ENCODE measurements at places on chromosomes 1 and 21. TPM values are rescaled to one million over a fixed set of nuclear protein-coding genes. Genes with fewer than 3 reads are reported as not detected.

The EPHA10 gene
- 0.74 TPM for total RNA-seq

The BEND5 gene
- not detected for total RNA-seq

The TIE1 gene
- not detected for total RNA-seq

The AADACL3 gene
- not detected for total RNA-seq

The GPATCH3 gene
- total RNA-seq: 9.9 TPM

The WNT9A gene
- 6.6 TPM for total RNA-seq

The IVL gene
- 0.33 TPM for total RNA-seq

The URB2 gene
- 35.5 TPM for total RNA-seq

The MROH7 gene
- not detected for total RNA-seq

The SLC9C2 gene
- total RNA-seq: not detected

The KCNE2 gene
- total RNA-seq: not detected

The PLA2G2D gene
- not detected for total RNA-seq

The USH2A gene
- total RNA-seq: not detected

The ASAP3 gene
- 11.1 TPM for total RNA-seq

The CASP9 gene
- total RNA-seq: 12.1 TPM

The KISS1 gene
- not detected for total RNA-seq

The VSIG8 gene
- not detected for total RNA-seq

The EDN2 gene
- total RNA-seq: 0.66 TPM

The HOOK1 gene
- 23.3 TPM for total RNA-seq

The TRNP1 gene
- total RNA-seq: 59.2 TPM

The RGS16 gene
- 11.9 TPM for total RNA-seq

The CCDC30 gene
- 3.2 TPM for total RNA-seq

The ADORA3 gene
- total RNA-seq: not detected

The TSPAN1 gene
- total RNA-seq: 41.7 TPM

The CFAP126 gene
- total RNA-seq: not detected

The OR2L2 gene
- 0.19 TPM for total RNA-seq

The LCE2A gene
- not detected for total RNA-seq

The CHI3L2 gene
- total RNA-seq: 1.4 TPM

The DEPDC1 gene
- 26.8 TPM for total RNA-seq

The C1QC gene
- not detected for total RNA-seq

The VWA5B1 gene
- total RNA-seq: not detected

The TSSK3 gene
- total RNA-seq: 2.0 TPM

The SLC5A3 gene
- total RNA-seq: 8.5 TPM

All from MCF 10A (cell line).